ENCODE measurements at places on chromosomes 16 and 17.

DNA sequence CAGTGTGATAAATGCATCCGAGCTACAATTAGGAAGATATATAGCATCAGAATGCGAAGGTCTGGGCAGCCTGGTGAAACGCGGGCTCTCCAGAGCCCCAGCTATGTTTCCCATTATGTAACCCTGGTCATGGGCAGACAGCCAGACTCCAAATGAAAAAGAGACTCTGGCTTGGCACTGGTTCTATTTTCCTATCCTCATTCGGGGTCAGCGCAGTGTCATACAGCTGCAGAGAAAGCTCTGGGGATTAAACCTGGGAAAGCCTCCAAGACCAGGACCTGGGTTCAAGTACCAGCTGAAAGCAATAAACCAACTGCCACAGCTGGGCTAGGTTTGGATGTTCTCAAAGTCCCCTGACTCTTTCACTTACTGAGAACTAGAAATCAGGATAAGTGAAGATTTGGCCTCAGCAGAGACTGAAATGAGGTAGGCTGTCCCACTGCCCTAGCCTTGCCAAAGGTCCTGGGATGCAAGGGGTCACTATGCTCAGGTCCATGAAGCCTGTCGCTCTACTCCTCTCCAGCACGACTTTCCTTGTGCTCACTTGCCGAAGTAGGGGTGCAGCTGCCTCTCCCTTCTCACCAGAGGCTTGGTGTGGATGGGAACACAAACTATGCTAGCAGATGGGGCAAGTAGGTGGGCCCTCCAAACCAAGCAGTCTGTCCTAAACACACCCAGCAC is 123.8 kb downstream of the SMG6 start:
- no peak for DNase-seq

GRCh38 chr17:78609191-78609641 is 32.0 kb upstream of the DNAH17 start:
- no peak for DNase-seq

GRCh38 chr16:66300037-66300436 is 66.5 kb upstream of the CDH5 start:
- DNase-seq, result no peak

DNA sequence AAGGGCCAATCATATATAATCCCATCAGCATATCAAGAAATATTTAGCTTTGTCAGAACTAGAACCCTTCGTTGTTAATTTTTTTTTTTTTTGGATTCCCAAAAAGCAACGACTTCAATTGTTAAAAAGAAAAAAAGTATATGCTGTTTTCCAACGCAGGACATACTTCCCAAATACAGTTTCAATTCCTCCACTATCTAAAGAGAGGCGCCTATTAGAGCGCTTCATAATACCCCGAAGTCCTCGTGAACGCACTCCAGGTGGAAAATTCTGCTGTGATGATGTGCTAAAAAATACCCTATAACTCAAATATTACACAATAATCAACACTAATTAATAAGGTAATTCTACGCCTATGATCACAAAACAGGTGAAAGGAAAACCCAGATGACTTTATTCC is 20.8 kb downstream of the GNA13 start:
- no peak for DNase-seq

- peak; percentile 34 for DNase-seq
These were observed 675.3 kb downstream of the MAF start for GRCh38 chr16:78925083-78925767.

DNA sequence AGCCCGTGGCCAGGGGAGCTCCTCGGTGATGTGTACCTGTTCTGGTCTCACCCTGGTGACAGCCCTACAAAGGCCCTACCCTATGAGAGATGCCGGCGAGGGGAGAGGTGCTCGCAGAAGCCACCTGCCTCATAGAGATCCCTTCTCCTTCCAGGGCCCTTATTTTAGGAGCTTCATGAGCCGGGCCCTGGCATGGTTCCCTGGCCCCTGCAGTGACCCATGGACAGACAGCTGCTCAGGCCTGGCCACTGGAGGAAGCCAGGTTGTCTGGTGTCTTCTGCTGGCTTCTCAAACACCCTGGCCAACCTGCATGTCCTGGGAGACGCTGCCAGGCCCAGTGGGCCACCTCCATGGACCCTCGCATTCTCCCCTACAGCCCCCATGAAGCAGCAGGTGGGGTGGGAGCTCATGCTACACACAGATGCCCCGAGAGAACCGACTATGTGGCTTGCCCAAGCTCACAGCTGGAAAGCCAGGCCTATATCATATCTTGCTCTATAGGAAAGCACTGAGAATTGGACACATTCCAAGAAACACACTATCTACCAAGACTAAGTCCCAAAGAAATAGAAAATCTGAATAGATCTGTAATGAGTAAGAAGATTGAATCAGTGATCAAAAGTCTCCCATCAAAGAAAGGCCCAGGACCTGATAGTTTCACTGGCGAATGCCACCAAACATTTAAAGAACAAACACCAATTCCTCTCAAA is 7.2 kb upstream of the AATK start:
- DNase-seq, result no peak

DNA sequence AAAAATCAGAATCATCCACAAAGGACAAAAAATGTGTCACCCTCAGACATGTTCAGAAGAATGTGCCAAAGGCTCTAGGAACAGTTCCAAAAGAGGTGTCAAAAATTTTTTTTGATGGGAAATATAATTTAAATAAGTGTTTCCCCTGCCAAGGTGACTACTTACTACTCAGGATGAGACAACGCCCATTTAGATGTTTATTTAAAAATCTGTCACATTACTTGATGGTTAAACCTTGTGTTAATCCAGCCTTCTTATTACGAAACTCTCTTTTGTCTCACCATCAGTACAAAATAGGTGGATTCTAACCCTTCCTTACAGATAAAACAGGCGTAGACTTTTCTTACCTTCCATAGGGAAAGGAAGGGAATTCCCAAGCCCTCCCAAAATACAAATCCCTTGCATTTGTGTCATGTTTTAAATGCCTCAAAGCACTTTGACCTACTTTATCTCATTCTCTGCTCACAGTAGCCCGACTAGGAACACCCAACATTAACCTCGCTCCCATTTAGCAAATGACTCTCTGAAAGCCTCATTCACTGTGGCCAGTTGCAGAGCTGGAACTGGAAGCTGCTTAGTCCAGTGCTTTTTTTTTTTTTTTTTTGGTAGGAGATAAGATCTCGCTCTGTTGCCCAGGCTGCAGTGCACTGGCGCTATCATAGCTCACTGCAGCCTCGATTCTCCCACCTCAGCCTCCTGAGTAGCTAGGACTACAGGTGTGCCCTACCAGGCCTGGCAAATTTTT is 5.8 kb upstream of the GNA13 start:
- no peak for DNase-seq

DNA sequence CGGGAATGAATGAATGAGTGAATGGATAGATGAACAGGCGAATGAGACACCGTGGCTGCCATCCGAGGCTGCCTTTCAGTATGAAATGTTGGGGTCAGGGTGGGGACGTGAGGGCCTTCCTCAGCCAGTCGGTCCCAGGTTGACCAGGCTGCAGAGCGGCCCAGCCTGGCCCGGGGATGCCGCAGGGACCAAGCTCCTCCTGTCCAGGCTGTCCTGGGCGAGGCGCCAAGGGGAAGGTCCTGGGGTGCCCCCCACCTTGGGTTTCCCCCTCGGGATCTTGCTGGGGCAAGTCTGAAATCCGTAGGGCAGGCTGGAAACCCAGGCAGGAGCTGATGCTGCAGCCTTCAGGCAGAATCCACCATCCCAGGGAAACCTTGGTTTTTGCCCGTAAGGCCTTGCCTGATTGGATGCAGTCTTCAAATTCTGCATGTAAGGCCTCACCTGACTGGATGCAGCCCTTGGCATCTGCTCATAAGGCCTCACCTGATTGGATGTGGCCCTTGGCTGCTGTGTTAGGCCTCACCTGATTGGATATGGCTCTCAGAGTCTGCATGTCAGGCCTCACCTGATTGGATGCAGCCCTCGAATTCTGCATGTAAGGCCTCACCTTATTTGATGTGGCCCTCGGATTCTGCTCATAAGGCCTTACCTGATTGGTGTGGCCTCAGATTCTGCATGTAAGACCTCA is 61.7 kb upstream of the ZNF469 start:
- no peak for DNase-seq

GRCh38 chr16:72195609-72196008 is 23.7 kb upstream of the PMFBP1 start:
- DNase-seq, result no peak

GRCh38 chr17:76485569-76485968 is 15.7 kb downstream of the RHBDF2 start:
- no peak for DNase-seq

GRCh38 chr16:13672196-13672595 is 247.8 kb upstream of the ERCC4 start:
- no peak for DNase-seq

DNA sequence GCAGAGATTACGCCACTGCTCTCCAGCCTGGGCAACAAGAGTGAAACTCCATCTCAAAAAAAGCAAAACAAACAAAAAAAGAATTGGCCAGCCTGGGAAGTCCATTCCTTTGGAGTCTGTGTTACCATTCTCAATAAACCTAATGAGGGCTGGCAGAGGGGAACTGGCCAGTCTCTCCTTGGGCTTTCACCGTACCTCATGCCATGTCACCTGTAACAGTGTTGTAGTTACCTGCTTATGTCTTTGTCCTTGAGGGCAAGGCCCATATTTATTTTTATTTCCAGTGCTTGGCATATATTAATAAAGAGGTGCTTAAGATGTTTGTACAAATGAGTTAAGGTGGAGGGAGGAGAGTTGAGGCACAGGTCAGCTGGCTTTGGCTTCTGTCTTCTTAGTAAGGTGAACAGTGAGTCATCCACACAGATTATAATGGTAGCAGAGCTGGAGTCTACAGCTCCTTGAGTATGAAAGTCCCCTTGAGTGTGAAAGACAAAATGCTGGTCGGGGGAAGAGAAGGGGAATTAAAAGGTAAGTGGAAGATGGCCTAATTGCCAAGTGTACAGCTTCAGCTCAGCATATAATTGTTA is 8.4 kb downstream of the C1QBP start:
- no peak for DNase-seq

- DNase-seq, result no peak
These were observed at the start of gene NECAB2 for GRCh38 chr16:83967838-83968305. Gene NECAB2 (plus strand): TSS chr16:83968244. CDS start chr16:83968649, 405 bp downstream.

GRCh38 chr17:78883533-78884131 is 19.4 kb downstream of the CEP295NL start:
- DNase-seq, result peak; percentile 9

DNA sequence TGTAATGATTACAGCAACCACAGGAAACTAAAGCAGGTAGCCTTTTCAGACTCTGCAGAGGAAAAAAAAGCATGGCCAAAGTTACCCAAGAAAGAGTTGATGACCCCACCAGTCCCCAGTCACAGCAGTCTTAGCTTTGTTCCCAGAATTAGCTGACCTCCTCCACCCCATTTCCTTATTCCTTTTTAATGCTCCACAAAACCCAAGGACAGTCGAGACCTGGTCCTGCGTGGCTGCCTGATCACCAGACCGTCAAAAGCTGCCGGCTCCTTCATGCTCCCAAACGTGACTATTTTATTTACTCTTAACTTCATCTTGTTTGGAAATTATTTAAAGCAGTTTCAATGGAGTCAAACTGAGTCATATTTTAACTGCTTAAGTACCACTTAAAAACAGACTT is 28.7 kb upstream of the MED9 start:
- no peak for DNase-seq

GRCh38 chr17:63842173-63842539 is 329 bp downstream of the SMARCD2 start:
- DNase-seq, result no peak

- DNase-seq, result no peak
These were observed 130.2 kb upstream of the CDH5 start for GRCh38 chr16:66236301-66236700.

DNA sequence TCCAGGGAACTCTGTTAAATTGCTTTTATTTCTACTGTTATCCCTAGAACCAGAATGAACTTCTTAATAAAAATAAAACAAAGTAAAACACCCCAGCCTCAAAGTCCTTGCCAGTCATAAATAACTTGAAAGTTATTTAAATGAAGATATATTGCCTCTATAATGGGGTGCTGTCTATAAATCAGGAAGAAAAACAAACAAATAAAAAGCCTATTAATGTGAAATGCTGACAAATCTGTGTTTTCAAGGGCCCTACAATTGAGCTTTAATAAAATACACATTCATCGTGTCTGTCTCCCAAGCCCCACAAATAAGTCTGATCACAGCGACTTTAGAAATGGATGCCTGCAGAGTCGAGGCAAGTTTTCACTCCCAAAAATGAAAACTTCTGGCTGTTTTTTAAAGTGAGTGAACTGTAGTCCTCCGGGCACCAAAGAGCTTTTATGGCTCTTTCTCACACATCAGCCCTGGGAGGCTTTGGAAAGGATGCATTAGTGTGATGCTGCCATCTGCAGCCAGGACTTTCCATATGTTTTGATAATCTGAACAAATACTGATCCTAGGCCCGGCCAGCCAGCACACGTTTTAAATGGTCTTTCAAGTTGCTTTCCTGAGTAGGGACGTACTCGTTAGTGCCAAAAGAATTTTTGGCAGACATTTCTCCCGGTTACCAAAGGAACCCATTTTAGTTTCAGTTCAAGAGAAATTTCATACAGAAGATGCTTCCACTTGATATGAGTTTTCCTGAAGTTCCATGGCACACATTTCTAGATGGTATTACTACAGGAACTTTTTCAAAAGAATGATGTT is 16.3 kb downstream of the NACA2 start:
- DNase-seq, result no peak

DNA sequence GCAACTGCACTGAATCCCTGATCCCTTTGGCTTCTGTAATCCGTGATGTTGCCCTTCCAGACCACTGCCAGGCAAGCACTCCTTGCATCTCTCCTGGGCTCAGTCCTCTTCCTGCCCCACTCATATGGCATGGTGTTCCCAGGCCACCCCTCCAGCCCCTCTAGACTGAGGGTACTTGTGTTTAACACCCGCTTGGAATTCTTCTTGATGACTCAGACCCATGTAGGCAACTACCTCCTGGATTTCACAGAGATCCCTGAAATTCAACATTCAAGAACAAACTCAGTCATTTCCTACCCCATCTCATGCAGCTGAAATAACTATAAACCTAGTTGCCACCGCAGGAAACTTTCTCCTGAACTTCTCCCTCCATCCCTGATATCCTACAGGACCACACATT is 541.9 kb upstream of the CDH11 start:
- DNase-seq, result no peak

GRCh38 chr16:63830061-63830460 is 1291.8 kb downstream of the CDH11 start:
- DNase-seq, result no peak

- DNase-seq, result no peak
These were observed 31.9 kb downstream of the REXO5 start for GRCh38 chr16:20838240-20838639.

- no peak for DNase-seq
These were observed 19.5 kb upstream of the SCNN1B start for GRCh38 chr16:23282568-23282967.

GRCh38 chr16:27698266-27698665 is 148.3 kb downstream of the KATNIP start:
- no peak for DNase-seq
